ENCODE measurements at places on chromosomes 2 and 18.

GRCh38 chr2:20650877-20651730, at the start of gene HS1BP3:
Gene HS1BP3 (minus strand): TSS chr2:20651098. CDS start chr2:20651063, 35 bp downstream.
- peak; percentile 92 for DNase-seq

DNA sequence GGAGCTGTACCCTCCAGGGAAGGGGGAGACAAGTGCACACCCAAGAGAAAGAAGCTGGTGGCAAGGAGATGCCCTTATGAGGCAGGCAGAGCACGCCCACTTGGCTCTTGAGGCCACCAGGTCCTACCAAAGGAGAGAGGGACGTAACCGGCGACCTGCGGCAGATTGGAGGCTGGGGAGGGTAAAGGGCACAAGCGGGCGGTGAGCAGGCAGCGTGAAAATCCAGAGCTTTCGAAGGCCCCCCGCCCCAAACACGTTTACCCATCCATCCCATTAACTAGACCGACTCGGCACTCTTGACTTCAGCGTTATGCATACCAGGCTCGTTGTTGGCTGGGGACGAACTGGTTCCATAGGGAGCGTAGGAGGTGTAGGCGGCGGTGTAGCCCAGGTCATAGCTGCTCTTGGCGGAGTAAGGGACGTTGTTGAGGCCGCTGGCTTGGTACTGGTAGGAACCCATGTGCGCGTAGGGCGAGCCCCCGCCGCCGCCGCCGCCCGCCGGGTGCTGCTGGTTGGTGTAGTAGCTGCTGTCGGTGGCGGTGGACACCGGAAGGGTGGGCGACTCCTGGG, 794 bp downstream of the DLX2 start:
- no peak for DNase-seq

DNA sequence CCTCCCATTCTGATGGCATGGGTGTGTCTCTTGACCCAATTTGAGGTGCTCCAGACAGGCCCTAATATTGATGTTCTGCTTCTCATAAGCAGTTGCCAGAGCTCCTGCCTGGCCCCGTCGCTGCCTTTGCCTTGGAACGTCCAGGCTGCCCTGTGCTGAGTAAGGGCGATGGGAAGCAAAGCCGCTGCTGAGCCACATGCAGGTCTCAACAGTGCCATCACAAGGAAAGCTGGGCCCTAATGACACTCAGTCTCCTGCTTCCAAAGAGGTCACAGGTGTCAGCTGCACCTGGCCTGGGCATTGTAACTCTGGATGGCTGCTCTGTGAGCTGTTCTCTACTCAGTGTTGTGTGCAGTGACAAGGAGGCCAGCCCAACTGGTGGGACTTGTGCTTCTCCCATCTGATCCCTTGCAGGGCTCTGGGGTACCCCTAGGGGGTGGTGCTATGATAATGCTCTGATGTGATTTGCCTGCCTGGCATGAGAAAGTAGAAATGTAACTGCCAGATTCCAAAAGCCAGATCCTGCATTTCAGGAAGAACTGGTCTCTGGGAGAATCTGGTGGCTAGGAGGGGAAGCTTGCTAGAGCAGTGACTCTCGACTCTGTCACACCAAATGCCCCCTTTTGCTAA, 8.7 kb downstream of the TTC39C start:
- DNase-seq, result no peak

GRCh38 chr18:73563901-73564472, 583.6 kb downstream of the FBXO15 start:
- no peak for DNase-seq

- DNase-seq, result no peak
Observed at GRCh38 chr2:33607251-33607721, 8.2 kb upstream of the FAM98A start.

GRCh38 chr2:20241973-20242726, 17.2 kb upstream of the SDC1 start:
- peak; percentile 47 for DNase-seq

- DNase-seq, result no peak
Observed at GRCh38 chr2:112869258-112869842, 32.8 kb upstream of the IL1B start.

- DNase-seq, result no peak
Observed at GRCh38 chr2:46299365-46300263, 2.4 kb downstream of the EPAS1 start.

DNA sequence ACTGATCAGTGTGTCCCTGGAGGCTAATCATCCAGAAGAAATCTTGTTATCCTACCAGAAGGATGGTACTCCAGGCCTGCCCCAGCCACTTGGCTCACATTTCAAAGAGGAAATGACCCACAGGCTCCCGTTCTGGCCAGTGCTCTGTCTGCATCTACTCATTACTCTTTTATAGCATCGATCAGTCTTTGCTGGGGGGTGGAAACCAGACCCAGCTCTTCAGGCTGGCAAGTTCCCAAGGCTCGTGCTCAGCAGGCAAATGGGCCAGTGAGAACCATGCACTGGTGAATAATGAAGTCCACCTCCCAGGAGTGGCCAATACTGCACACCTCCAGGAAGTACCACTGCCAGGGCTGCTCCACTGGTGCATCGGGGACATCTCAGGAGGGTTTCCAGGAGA, 38.8 kb downstream of the DNER start:
- no peak for DNase-seq

DNA sequence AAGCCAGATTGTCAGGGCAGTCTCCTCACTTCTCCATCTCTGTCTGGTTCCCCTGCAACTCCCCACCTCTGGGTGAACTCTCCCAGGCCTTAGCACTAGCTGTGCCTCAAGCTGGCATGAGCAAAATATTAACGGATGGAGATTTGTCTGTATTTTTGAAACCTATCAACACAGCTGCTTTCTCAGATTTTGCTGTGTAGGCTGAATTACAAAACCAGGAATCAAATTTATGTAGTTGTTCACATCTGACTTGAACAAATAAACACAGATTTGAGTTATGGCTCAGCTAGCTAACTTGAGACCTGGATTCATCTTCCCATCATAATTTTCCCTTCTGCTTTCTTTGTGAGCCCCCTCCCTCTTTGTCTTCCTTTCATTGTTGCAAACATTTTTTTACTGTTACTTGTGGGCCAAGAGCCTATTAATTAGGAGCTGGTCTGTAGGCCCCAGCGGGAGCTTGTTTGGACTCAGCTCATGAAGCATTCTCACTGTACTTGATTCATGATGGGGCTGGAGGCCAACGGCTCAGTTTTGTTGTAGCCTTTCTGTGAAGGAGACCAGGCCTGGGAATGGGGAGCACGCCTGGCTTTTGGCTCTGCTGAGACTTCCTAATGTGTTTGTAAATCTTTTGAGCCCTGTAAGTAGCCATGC, 164.1 kb upstream of the GATA6 start:
- no peak for DNase-seq

- DNase-seq, result no peak
Observed at GRCh38 chr18:37508207-37508606, 57.4 kb downstream of the CELF4 start.

DNA sequence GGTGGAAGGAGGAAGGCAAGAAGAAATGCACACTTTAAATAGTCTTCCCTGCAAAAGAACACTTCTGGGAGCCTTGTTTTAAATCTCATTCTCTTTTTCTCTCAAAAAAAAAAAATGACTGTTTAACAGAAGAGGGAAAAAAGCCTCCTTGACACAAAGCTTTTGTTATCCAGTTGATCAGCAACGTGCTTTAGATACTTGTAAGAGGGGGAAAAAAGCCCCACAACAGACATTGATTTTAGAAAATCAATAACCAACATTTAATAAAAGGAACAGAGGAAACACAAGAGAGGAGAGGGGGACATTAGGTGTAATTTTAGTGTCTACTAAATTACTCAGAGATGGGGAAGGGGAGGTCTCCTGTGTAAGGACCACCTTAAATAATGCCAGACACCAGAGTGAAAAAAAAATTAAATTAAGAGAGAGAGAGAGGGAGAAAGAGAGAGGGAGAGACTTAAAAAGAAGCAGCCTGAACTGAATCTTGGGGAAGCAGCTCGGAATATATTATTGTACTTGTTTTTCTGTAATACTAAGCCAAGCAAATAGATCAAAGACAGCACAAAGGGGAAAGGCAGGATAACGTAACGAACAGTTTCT, 4.7 kb downstream of the ZEB2 start:
- no peak for DNase-seq

- no peak for DNase-seq
Observed at GRCh38 chr2:239358062-239358754, 42.6 kb downstream of the HDAC4 start.

GRCh38 chr2:66001538-66001937, 433.4 kb upstream of the MEIS1 start:
- no peak for DNase-seq

GRCh38 chr2:196565106-196565765, 74.3 kb upstream of the CCDC150 start:
- no peak for DNase-seq

DNA sequence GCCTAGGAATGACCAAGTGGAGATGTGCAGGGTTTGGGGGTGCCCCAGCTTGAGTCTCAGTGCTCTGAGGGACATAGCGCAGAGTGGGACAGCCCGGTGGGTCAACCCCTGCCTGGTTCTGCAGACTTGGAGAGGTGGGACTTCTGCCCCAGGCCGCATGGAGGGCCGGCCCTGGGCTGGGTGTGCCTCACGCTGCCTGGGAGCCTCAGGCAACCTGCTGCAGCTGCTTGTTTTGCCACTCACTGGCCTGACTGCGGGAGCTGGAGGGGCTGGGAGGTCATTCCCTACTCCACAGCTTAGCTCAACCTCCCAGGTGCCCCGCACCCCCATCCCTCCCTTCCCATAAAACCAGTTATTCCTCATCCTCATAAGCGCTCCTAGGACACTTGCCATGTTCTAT, 33.1 kb downstream of the ODC1 start:
- DNase-seq, result no peak

- no peak for DNase-seq
Observed at GRCh38 chr2:236887531-236887930, 198.2 kb upstream of the COPS8 start.

DNA sequence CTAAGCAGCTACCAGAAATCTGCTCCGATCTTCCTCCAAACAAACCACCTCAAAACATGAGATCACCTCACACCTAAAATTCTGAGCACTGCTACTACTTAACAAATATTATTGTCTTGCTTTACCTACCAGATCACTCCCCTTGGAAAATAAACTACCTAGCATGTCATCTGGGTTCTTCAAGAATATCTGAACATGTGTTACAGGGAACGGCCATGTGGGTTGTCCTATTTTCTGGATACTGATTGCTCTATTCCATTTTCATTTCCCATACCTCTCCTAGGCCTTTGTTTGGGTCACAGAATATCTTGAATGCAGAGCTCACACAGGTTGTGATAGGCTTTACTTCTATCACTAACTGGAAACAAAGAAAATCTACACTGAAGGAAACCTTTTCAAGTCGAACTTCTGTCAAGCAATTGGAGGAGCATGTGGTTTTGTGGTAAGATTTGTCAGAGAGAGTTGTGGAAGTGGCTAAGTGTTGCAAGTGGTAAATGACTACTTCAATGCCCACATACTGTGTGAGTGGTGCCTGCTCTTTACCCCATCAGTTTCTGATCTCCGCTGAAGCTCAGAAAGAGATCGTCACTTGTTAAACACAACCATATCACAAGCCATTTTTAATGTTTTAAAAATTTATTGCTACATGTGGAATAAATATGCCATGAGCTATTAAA, 739.1 kb upstream of the ZEB2 start:
- no peak for DNase-seq

DNA sequence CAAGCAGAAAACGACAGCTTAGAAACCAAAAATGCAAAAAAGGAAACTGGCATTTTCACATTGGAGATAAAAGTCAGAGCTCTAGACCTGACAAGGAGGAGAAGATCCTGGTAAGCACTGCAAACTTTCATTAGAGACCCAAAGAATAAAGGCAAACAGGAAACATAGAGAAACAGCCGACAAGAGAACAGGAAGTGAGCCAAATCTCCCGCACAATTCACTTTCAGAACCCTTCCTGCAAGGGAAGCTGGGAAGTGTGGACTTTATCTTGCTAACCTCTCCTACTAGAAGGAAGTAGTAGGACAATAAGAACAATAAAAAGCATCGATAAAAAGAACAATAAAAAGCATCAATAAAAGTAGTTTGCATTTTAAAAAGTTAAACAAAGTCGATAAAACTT, 417.8 kb upstream of the SPHKAP start:
- DNase-seq, result no peak

DNA sequence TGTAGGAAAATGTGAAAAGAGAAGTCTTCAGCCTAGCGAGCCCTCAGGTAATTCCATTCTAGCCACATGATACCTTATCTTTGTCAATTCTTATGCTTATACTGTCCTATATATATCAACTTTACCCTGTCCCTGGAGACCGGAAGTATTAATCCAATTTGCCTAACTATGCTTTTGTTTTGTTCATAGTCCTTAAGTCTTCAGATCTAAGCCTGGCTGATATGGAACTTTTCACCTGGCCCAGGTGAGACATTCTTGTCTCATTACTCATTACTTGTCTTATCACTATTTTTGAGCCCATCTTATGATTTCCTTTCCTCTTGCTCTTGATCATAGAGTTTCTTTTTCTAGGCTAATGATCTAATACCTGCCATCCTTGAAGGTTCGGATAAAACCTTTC, 194.1 kb upstream of the FANCL start:
- DNase-seq, result no peak

DNA sequence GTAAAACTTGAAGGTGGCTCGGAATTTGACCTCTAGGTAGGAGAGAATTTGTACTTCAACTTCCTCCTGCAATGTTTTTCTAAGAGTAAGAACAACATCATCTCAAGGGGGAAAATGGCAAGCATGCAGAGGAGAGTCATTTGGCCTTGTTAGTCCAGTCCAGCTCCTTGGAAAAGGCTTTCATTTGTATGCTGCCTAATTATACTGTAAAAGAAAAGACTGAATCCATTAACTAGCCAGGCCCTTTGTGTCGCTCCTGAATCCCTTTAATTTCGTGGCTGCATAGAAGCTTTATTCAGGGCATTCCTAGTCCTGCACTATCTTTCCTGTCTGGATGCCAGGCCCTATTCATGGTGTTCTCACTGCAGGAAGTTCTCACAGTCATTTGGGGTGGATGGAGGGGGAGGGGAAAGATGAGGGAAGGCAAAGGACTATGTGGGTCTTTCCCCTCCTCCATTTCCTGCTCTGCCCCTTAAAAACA, 36.0 kb downstream of the PHLPP1 start:
- DNase-seq, result no peak

- no peak for DNase-seq
Observed at GRCh38 chr2:113200236-113200635, 26.5 kb downstream of the PSD4 start.

DNA sequence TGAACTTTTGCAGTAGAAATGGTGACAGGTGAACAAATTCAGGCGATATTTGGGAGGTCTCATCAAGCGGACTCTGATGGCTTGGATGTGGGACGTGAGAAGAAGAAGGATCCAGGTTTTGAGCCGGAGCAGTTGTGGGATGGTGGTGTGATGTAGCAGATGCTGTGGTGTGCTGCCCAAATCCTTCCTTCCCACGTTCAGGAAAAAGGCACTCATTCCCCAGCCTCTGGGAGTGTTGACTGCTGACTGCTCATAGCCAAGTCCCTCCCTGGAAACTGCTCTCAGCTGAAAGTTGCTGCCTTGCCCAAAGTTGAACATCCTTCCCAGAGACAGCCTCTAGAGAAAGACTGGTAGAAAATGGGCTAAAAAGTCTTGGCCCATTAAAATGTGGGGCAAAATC, 890.3 kb upstream of the ACVR2A start:
- no peak for DNase-seq

- DNase-seq, result no peak
Observed at GRCh38 chr2:234643407-234643806, 146.5 kb upstream of the ARL4C start.
